B cell (primary cell): ENCODE measurements at places on chromosomes 2 and 18. TPM values are rescaled to one million over a fixed set of nuclear protein-coding genes. Genes with fewer than 3 reads are reported as not detected.

ATG9A gene
- total RNA-seq: 59.4 and 65.5 TPM in 2 replicates

NAT8 gene
- total RNA-seq: not detected in 2 replicates

UPP2 gene
- not detected in 2 replicates for total RNA-seq

ANKRD62 gene
- not detected in 2 replicates for total RNA-seq

ANKRD30BL gene
- not detected in 2 replicates for total RNA-seq

C1GALT1C1L gene
- total RNA-seq: not detected in 2 replicates

SPR gene
- not detected in 2 replicates for total RNA-seq

- H3K4me3 ChIP-seq: no peak overlapping the region
- no peaks in the 10 kb centered on the region for H3K4me1 ChIP-seq
- H3K36me3 ChIP-seq: no peaks in the 10 kb centered on the region
- H3K27ac ChIP-seq: no peak overlapping the region
Observed at GRCh38 chr2:158577141-158577540, 120.4 kb downstream of the PKP4 start.

- H3K4me1 ChIP-seq: no peaks in the 10 kb centered on the region
- H3K27me3 ChIP-seq: no peaks in the 10 kb centered on the region
- no peak overlapping the region for H3K4me3 ChIP-seq
- DNase-seq: no peak
Observed at GRCh38 chr2:152415231-152415642, 80.3 kb downstream of the FMNL2 start.

DNA sequence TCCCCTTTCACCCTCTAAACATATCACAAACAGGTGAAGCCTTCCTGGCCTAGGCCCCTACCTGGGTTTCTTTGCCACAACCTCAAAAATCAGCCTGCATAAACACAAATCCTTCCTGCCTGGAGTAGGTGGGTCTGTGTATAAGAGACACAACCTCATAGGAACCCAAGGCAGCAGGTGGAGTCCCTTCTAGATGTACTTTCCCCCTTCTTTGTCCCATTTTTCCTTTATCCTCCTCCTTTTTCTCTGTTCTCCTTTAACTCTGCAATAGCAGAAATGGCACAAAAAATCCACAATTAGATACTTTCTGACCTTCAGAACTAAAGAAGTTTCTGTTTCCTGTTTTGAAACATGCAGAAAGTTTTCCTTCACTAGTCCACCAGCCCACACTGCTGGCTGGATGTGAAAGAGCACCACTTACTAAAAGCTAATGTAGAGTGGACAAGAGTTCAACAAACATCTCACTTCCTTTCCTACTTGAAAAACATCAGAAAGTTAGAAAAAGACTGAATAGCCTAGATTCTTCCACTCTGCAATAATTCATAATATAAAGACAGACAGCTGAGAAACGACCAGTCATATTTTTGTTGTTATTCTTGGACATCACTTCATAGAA is 11.2 kb downstream of the SLC40A1 start:
- peaks cover 1% of the 10 kb centered on the region for H3K36me3 ChIP-seq
- no peaks in the 10 kb centered on the region for H3K4me1 ChIP-seq
- no peak overlapping the region for H3K27ac ChIP-seq

DNA sequence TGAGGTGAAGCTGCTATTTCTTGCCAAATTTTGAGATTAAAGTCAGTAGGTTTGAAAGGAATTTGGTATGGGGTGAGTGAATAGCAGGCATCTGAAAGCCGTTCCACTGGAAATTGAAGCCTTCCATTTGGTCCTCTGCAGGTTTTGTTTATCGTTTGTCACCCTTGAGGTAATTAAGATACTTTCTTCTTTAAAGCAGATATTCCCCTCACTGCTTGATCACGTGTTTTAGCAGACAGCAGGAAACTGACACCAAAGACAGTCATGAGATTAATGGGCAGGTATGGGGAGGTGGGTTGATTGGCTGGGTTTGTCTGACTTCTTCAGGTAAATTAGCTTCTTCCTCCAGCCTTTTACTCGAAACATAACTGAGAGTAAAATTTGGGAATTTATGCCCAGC is 10.7 kb downstream of the LPIN1 start:
- H3K4me3 ChIP-seq: no peak overlapping the region
- no peaks in the 10 kb centered on the region for H3K27me3 ChIP-seq
- no peaks in the 10 kb centered on the region for H3K36me3 ChIP-seq
- DNase-seq: peak; percentile 40

DNA sequence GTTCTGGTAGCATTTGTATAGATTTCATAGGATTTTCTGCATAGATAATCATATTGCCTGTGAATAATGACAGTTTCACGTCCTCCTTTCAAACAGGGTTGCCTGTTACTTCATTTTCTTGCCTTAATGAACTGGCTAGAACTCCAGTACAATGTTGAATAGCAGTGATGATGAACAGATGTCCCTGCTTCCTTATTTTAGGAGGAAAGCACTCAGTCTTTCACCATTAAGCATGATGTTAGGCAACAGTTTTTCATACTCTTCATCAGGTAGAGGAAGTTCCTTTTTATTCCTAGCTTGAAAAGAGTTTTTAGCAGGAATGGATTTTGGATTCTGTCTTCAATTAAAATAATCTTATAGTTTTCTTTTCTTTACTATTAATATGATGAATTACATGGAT is 39.7 kb downstream of the C2orf76 start:
- H3K27me3 ChIP-seq: no peaks in the 10 kb centered on the region
- no peak overlapping the region for H3K4me3 ChIP-seq
- H3K36me3 ChIP-seq: no peaks in the 10 kb centered on the region
- H3K27ac ChIP-seq: no peak overlapping the region

DNA sequence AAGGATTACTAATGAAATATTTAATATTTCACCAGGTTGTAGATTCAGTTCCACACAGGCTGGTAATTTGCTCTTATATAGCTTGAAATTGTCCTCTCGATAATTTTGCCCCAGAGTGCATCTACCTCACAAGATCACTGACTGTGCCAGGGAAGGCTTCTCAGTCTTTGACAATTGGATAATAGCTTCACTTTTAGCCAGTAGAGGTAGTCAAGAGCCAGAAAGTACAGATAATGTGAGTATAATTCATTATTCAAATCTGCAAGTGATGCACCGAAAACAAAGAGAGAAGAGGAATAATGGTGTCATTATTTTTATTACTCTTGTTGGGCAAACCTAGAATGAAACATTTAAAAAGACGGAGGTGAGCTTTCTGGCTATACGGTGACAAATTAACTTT is 292.8 kb downstream of the EN1 start:
- DNase-seq: no peak
- H3K4me3 ChIP-seq: no peak overlapping the region
- no peaks in the 10 kb centered on the region for H3K4me1 ChIP-seq
- no peaks in the 10 kb centered on the region for H3K27me3 ChIP-seq
- H3K36me3 ChIP-seq: no peaks in the 10 kb centered on the region
- H3K27ac ChIP-seq: no peak overlapping the region

- H3K27ac ChIP-seq: no peak overlapping the region
- no peaks in the 10 kb centered on the region for H3K4me1 ChIP-seq
- H3K4me3 ChIP-seq: no peak overlapping the region
- H3K27me3 ChIP-seq: peaks cover 11% of the 10 kb centered on the region
- H3K36me3 ChIP-seq: no peaks in the 10 kb centered on the region
Observed at GRCh38 chr18:11741505-11742145, 52.6 kb downstream of the GNAL start.

DNA sequence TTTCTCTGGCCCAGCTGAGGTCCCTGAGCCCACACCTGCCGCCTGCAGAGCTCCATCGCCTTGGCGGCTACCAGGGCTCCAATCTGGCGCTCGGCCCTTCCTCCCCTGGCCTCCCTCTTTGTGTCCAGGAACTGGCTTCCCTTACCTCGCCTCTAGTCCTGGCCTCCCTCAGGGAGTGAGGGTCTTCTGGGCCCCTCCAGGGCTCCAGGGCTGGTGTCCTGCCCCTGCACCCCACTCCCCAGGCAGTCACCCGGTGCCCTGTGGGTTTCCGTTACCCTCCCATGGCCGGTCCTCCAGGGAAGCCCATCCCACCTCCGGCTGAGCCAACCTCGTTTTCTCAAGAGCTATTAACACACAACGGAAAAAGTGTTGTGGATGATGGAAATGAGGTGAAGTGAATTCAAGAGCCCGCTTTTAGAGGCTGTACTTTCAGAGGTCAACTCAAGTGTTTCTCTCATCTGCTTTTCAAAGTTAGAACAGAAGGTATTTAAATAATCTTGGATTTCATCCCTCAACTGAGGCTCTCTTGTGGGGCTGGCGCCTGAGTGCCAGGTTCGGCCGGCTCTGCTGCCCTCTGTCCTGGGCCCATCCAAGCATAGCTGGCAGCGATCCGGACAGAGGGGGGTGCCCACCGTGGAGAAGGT is 131.9 kb downstream of the ASB1 start:
- H3K4me3 ChIP-seq: no peak overlapping the region
- no peaks in the 10 kb centered on the region for H3K4me1 ChIP-seq
- DNase-seq: no peak
- no peaks in the 10 kb centered on the region for H3K27me3 ChIP-seq

- H3K27ac ChIP-seq: no peak overlapping the region
- no peaks in the 10 kb centered on the region for H3K4me1 ChIP-seq
- no peaks in the 10 kb centered on the region for H3K27me3 ChIP-seq
Observed at GRCh38 chr2:233473386-233473791, 93.2 kb downstream of the USP40 start.

- H3K36me3 ChIP-seq: peaks cover 3% of the 10 kb centered on the region
- H3K4me3 ChIP-seq: no peak overlapping the region
- H3K27me3 ChIP-seq: no peaks in the 10 kb centered on the region
Observed at GRCh38 chr2:26270373-26270772, 25.6 kb downstream of the HADHB start.

DNA sequence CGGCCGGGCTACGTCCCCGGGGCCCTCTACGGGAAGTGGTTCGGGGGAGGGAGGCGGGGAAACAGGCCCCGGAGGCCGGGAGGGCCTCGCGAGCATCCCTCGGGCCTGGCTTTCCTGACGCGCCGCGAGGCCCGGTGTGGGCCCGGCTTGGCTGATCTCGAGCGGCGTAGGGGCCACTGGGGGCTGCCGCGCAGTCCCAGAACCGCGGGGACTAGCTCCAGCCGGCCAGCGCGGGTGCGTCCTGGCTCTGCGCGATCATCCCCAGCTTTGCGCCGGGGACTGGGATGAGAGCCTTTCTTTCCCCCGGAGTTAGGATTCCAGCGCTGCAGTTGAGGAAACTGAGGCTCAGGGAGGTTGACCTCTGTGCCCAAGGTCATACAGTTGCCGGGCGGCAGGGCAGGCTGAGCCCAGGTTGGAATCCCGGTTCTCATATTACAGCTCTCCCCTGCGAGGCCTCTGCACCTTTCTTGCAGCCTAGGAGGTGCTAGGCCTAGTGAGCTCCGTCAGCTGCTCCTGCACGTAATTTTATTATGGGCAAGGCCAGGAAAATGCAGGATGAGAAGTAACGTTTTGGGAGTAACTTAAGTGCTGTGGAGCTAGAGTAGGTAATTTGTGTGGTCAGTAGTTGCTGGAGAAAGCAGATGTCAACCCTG is 501 bp downstream of the LPIN1 start:
- H3K4me3 ChIP-seq: peak overlapping the region; percentile 8
- H3K27me3 ChIP-seq: no peaks in the 10 kb centered on the region
- peaks cover 78% of the 10 kb centered on the region for H3K4me1 ChIP-seq
- H3K27ac ChIP-seq: peak overlapping the region; percentile 90

- H3K27ac ChIP-seq: peak overlapping the region; percentile 48
- H3K36me3 ChIP-seq: no peaks in the 10 kb centered on the region
- H3K4me1 ChIP-seq: peaks cover 16% of the 10 kb centered on the region
- peak; percentile 67 for DNase-seq
Observed at GRCh38 chr2:174683392-174683759, 80.9 kb downstream of the CHRNA1 start.

- H3K4me1 ChIP-seq: peaks cover 45% of the 10 kb centered on the region
- no peaks in the 10 kb centered on the region for H3K27me3 ChIP-seq
- no peaks in the 10 kb centered on the region for H3K36me3 ChIP-seq
- peak overlapping the region; percentile 82 for H3K4me3 ChIP-seq
- DNase-seq: peak; percentile 76
- peak overlapping the region; percentile 95 for H3K27ac ChIP-seq
Observed at GRCh38 chr2:171159372-171160118, 1.1 kb downstream of the TLK1 start.

GRCh38 chr2:239721991-239722759 is 303.0 kb downstream of the NDUFA10 start:
- no peaks in the 10 kb centered on the region for H3K36me3 ChIP-seq
- no peak for DNase-seq
- H3K27ac ChIP-seq: no peak overlapping the region

- no peaks in the 10 kb centered on the region for H3K36me3 ChIP-seq
- H3K27me3 ChIP-seq: no peaks in the 10 kb centered on the region
- no peak overlapping the region for H3K4me3 ChIP-seq
- no peaks in the 10 kb centered on the region for H3K4me1 ChIP-seq
Observed at GRCh38 chr2:211673133-211673905, 865.3 kb downstream of the ERBB4 start.

- H3K27me3 ChIP-seq: no peaks in the 10 kb centered on the region
- H3K4me3 ChIP-seq: no peak overlapping the region
Observed at GRCh38 chr2:191657977-191658376, 20.0 kb upstream of the NABP1 start.

GRCh38 chr2:99559075-99559662 is 69.4 kb upstream of the REV1 start:
- peak; percentile 84 for DNase-seq
- no peak overlapping the region for H3K4me3 ChIP-seq
- H3K27me3 ChIP-seq: no peaks in the 10 kb centered on the region
- H3K4me1 ChIP-seq: no peaks in the 10 kb centered on the region

- H3K36me3 ChIP-seq: no peaks in the 10 kb centered on the region
- H3K27ac ChIP-seq: no peak overlapping the region
- H3K27me3 ChIP-seq: no peaks in the 10 kb centered on the region
- no peak overlapping the region for H3K4me3 ChIP-seq
Observed at GRCh38 chr18:5029592-5029991, 167.5 kb downstream of the AKAIN1 start.

- H3K36me3 ChIP-seq: no peaks in the 10 kb centered on the region
- DNase-seq: no peak
- peaks cover 48% of the 10 kb centered on the region for H3K4me1 ChIP-seq
- no peak overlapping the region for H3K4me3 ChIP-seq
Observed at GRCh38 chr2:30252723-30253701, 21.7 kb downstream of the LBH start.

DNA sequence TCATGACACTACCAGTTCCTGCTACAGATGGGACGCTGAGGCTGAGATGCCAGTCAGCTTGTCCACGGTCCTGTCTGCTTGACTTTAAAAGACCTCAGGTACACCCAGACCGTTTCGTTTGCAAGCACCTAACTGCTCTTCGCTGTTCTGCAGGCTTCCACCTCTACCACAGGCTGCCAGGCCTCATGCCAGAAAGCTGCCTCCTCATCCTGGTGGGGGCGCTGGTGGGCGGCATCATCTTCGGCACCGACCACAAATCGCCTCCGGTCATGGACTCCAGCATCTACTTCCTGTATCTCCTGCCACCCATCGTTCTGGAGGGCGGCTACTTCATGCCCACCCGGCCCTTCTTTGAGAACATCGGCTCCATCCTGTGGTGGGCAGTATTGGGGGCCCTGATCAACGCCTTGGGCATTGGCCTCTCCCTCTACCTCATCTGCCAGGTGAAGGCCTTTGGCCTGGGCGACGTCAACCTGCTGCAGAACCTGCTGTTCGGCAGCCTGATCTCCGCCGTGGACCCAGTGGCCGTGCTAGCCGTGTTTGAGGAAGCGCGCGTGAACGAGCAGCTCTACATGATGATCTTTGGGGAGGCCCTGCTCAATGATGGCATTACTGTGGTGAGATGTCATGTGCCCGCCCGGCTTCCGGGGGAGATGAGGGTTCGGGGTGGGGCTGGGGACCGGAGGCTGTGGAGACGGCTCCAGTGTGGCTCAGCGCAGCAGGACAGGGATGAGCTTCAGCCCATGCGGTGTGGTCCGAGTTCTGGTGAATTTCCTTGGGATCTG is 5.9 kb downstream of the SLC9A4 start:
- no peak overlapping the region for H3K4me3 ChIP-seq
- DNase-seq: no peak
- no peaks in the 10 kb centered on the region for H3K36me3 ChIP-seq
- H3K4me1 ChIP-seq: no peaks in the 10 kb centered on the region
- no peak overlapping the region for H3K27ac ChIP-seq
